ENCODE measurements at places on chromosomes 2 and 18.

DNA sequence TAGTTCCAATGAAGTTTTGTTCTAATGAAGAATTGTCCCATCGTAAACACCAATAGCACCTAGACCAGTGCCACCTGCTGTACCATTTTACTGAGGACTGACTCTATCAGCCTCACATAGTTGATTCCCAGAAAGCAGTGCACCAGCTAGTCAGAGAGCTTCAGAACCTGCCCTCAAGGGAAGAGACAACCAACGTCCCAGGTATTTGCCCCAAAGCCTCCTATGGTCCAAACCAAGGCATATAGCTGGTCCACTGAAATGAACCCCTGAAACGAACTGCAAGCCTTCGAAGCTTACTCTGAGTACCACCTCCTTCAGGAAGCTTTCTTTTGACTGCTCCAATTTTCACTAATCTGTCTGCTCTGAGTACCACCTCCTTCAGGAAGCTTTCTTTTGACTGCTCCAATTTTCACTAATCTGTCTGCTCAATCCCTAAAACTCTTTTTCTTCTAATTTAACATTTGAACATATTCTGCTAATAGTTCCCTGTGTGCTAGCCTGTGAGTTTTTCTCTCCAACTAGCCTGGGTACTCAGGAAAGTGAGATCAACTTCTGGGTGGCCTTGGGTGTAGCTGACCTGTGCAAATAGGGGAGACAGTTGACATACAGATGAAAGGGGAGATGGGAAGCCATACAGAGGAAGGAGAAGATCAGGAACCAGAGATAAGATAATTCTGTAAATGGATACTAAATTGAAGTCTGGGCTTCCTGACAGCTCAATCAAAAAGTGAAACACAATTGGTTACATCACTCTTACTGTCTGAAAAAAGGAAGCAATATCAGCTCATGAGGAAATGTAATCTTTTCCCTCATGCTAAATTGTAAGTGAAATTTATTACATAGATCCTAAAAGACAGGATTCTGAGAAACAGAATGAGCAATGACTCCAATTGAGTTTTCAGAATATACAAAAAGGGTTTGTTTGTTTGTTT, 33.5 kb upstream of the EML4 start:
- DNase-seq: peak; percentile 36

DNA sequence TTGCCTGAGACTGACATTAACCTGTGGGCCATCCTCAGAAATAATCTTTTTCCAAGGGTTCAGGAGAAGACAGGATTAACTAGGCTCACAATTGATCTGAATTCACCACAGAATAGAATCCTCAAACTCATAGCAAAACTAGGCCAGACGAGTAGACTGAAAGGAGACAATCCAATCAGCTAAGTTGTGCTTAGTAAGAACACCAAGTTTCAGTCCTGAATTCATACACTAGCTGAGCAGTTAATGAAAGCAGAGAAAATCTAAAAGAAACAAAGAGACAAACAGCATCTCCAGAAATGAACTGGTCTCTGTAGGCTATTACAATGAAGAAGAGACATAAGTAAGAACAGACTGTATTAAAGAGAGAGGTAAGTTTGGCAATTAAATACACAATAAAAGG, 89.5 kb downstream of the GORASP2 start:
- DNase-seq: no peak

DNA sequence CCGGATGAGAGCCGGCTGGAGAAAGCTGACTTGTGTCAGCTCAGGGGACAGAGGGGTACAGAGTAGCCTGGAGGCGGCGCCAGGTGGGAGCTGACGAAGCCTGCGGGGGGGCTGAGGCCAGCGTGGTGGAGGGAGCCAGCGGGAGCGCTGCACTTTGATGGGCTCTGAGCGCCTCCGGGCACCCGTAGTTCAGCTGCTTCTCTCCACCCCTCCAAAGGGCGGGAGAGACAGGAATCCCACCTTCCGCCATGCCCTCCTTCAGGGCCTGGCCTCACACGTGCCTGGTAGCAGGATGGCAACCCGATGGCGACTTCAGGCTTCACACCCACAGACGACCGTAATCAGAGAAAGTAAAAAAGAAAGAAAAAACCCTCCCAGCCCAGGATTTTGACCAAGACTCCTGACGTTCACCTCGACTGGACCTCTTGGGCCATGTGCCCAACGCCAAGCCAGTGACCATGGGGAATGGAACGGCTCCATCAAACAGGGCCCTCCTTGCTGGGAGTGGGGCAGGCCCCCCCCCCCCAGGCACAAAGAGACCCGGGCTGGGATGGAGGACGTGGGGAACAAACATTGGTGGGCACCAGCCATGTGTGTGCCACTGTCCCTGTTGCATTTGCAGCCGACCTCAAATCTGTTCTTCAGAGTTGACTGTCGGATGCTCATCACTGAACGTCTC, 60.7 kb upstream of the ASAP2 start:
- no peak for DNase-seq

DNA sequence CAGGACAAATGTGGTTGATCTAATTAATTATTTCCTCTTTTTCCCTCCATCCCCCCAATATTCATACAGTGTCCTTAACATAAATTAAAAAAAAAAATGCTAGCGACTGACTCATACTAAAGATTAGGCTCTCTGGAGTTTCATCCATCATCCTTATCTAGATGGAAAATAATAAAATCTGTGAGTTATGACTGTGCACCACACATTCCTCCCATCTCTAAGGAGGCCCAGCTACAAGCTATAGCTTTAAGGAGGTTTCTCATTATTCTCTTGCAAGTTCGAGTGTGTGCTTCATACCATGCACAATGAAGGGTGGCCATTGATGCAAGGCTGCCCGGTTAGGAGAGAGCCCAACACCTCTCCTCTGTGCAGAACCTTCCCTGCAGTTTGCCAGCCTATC, 77.3 kb downstream of the XDH start:
- DNase-seq: no peak

DNA sequence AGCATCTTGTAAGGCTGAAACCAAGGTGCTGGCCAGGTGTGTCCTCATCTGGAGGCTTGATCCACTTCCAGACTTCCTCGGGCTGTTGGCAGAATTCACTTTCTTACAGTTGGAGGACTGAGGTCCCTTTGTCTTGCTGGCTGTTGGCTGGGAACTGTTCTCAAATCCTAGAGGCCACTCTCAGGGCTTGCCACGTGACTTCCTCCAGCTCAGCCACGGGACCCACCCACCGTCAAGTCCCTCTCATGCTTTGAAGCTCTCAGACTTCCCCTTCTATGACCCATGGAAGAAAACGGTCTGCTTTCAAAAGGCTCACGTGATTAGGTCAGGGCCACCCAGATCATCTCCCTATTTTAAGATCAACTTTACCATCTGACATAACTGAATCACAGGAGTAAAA, 77.1 kb downstream of the SMAD4 start:
- no peak for DNase-seq

- no peak for DNase-seq
Observed at GRCh38 chr18:54684784-54685183, 93.7 kb downstream of the DYNAP start.

DNA sequence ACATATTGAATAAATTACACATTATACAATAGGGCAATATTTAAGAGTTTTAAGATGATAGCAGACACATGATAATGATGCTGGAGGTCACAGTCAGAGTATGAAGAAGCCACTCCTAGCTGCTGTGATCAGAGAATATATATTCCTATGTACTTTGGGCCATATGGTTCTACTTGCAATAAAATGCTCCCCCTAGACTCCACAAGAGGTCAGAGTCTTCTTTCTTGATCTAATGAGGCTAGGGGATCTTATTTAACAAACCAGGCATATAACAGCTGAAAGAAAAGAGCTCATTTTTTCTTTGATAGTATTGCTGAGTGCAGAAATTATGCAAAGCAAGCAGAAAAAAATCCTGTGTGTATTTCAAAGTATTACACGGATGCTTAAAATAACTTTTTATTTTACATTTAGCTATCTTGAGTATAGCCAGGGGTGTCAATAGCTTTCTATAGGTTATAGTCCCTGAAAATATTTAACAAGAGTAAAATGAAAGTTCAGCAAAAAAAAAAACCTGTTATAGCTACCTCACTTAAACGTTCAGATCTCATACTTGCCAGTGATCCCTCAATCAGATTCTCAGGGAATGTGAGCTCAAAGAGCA, 748.7 kb upstream of the CHAC2 start:
- DNase-seq: no peak

DNA sequence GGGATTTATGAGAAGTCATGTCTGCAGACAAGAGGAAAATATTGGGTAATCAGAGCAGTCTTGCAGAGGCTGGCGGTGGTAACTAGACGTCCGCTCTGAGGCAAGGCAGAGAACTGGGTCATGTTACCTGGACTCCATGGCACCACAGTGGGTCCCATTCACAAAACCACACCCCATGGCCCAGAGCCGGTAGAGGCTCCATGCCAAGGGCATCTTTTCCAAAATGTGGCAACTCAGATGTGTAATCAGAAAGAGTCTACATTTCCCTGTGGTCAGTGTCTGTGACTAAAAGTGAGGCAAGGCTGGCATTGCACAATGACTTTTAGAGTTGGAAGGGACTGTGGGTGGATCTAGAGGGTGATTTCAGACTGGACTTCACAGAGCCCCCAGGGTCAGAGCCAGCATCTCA, 113.1 kb downstream of the MREG start:
- DNase-seq: no peak

DNA sequence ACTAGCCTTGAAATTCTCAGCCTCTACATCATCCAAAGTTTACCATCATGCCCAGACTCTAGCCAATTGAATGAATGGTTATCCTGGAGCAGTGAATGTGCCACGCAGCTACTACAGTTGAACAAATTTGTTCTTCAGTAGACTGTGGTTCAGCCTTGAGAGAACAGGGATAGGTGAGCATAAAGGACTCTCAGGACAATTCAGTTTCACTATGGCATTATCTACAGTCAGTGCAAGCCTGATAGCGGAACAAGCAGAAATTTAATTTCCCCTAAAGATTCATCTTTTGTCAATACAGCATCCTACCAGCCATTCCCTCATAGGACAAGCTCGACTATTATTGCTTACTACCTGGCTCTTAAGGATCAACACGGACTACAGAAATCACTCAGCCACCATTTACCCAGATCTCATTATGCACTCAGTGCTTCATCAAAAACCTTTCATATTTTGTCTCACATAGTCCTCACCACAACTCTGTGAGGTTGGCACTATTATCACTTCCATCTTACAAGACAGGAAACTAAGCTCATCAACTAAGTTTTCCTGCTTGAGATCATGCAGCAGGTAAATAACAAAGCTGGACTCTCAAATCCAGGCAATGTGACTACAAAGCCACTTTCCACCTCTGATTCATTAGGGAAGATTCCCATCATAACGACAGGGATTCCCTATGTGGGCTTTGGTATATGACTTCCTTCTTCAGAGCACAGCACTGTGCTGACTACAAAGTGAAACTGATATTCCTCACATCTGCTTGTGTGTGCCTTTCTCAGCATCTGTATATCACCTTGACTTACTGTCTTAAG, 181.5 kb upstream of the ACVR2A start:
- no peak for DNase-seq

All from GF-D8 (cell line).